ENCODE measurements at places on chromosomes 6 and 20.

DNA sequence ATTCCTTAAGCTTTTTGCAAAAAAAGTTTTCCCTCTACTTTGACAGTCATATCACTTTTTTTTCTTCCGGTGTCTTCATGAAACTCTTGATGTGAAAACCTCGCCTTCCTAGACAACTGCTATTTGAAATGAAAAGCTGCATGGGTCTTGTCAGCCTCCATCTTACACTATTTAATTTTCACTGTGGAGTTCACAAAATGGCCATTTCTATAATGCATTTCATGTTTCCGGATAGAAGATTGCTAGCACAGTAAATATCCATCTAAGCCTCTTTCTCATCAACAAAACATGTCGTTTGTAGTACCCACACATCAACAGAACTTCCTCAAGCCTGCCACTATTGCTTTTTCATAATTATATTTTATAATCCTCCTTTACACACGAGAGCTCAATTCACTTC, 204.9 kb upstream of the ID4 start:
- DNase-seq = no peak

GRCh38 chr6:148973538-148974208, 226.8 kb downstream of the UST start:
- no peak for DNase-seq

DNA sequence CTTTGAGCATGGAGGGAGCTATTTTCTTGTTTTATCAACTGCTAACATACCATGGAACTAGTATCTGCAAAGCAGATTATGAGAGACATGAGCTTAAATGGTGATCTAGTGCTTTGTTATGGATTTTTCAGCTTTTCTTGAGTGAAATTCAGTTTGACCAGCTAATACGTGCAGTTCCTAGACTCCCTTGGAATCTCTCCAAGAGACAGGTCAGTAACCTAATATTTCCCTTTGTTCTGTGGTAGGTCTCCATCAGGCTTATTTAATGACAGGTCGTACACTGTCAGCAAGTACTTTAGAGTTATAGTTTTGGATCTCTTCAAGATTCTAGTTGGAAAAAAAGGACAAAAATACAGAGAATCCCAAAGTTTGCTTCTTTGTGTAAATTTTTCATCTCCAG, 43.9 kb downstream of the HDAC2 start:
- DNase-seq = no peak

GRCh38 chr6:30152016-30152673, 8.9 kb downstream of the TRIM10 start:
- no peak for DNase-seq

DNA sequence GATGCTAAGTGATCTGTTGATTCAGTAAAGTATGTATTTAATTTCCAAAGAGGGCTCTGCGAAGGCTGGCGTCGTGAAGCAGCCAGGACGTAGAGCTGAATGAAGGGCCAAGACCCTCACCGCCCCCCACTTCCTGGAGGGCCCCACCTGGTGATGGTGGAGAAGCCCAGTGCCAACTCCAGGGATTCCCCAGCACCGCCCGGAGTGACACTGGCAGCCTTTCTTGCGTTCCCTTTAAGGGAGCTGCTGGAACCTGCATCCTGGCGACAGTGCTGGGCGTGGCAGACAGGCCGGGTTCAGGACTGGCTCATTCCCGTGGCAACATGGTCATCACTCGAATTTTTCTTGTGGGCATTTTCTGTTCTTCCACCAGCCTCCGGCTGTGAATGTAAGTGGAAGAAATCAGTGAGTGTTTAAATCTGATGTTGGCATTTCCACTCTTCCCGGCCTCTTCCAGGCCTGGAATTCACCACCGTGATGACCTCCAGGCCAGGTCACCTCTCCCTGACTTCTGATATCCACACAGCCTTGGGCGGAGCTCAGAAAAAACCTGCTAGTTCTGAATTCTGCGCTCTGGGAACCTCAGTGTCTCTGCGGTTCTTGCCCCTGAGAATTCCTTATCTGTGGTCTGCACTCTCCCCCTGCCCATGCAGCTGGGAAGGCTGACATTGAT, 57.4 kb upstream of the DACT2 start:
- no peak for DNase-seq

- no peak for DNase-seq
These were observed 28.0 kb downstream of the PNLDC1 start for GRCh38 chr6:159828074-159828473.

GRCh38 chr6:43461936-43462335, 6.6 kb upstream of the DLK2 start:
- no peak for DNase-seq

DNA sequence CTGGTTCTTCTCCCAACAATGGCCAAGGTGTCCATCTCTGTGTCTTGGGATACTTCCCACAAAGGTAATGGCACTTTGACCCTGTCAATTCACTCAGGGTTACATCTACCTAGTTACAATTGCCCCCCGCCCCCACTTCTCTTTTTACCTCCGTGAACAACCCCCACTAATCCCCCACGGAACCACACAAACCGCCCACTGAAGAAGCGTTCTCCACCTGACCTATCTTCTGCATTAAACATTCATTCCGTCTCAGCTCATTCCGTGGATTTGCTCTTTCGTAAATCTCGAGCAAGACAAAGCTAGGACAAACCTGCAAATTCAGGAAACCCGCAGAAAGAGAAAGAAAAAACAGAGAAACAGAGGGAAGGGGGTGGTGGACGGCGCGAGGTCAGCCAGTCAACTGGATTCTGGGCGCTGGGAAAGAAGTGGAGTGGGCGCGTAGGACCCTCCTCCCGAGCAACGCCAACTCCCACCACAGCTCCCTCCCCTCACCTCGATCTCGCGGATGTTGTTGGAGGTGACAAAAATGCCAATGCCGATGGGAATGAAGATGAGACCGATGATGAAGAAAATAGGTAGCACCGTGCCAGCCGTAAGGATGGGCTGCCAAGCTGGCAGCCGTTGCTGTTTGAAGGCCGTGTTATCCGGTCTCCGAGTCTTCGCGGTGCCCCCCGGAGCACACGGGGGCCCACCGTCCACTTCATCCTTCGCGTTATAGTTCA, 523 bp downstream of the TMEM30A start:
- DNase-seq = peak; percentile 2

DNA sequence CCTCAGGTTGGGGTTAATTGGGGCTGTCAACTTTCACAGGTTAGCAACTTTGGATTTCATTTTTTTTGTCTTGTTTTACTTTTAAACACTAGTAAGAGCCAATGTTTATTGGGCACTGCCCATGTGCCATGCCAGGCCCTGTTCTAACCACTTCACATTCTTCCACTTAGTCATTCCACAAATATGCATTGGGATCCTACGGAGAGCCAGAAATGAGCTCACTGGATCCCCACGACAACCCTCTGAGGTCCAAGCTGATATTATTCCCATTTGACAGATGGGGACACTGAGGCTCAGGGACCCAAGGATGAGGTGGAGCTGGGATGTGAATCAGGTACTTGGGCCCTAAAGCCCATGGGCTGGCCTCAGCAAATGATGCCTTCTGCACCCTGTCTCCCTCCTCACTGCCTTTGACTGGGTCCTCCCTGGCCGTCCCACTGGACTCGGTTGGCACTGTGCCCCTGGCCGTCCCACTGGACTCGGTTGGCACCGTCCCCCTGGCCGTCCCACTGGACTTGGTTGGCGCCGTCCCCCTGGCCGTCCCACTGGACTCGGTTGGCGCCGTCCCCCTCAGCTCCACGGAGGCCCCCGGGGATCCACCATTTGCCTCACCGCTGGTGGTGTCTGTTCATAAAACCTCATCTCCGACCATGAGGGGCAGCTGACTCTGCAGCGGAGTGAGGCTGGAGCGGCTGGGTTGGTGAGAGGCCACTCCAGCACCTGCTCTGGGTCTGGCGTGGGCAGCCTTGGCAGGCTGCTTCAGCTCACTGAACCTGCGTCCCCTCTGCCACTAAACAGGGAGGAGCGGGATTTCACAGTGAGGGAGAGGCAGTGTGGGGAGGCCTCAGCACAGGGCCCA, 4.8 kb upstream of the PMEPA1 start:
- DNase-seq = no peak

DNA sequence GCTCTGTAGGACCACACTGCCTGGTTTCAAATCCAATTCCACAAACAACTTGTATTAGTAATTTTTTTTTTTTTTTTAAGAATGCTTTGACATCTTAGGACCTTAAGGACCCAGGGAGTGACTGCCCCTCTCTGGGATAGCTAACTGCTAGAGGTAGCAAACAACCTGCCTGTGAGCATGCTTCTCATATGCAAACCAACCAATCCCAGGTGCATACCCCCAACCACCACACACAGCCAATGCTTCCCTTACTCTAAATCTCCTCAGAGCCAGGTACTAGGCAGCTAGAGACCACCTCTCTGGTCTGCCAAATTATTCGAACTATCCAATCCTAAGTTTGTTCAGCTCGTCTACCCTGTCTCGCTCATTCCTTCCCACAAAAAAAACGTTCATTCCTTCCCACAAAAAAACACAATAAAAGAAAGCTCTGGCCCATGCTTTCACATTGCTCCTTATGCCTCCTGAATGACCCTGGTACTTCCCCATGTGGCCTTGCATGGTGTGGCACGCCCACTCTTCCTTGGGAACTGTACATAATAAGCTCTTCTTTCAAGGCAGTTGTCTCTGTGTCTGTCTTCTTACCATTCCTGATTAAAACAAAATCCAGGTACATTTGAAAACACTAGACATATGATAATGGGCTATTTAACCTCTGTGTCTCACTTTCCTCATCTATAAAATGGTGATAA, 6.4 kb downstream of the SERAC1 start:
- DNase-seq = no peak

DNA sequence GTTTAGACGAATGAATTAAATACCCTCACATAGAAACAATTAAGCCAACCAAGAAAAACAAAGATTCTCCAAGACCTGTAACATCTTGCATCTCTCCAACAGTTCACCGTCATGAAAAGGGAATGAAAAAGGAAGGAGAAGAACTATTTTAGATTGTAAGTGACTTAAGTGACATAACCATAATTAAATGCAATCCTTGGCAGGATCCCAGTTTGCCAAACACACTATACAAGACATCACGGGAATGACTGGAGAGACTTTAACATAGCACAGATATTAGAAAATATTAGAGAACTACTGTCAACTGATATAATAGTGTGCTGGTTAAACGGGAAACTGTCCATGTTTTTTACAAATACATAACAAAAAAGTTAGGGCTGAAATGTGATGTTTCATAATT, 22.2 kb downstream of the EPB41L2 start:
- DNase-seq = no peak

GRCh38 chr6:134312038-134312660, 5.8 kb downstream of the SGK1 start:
- DNase-seq = no peak

DNA sequence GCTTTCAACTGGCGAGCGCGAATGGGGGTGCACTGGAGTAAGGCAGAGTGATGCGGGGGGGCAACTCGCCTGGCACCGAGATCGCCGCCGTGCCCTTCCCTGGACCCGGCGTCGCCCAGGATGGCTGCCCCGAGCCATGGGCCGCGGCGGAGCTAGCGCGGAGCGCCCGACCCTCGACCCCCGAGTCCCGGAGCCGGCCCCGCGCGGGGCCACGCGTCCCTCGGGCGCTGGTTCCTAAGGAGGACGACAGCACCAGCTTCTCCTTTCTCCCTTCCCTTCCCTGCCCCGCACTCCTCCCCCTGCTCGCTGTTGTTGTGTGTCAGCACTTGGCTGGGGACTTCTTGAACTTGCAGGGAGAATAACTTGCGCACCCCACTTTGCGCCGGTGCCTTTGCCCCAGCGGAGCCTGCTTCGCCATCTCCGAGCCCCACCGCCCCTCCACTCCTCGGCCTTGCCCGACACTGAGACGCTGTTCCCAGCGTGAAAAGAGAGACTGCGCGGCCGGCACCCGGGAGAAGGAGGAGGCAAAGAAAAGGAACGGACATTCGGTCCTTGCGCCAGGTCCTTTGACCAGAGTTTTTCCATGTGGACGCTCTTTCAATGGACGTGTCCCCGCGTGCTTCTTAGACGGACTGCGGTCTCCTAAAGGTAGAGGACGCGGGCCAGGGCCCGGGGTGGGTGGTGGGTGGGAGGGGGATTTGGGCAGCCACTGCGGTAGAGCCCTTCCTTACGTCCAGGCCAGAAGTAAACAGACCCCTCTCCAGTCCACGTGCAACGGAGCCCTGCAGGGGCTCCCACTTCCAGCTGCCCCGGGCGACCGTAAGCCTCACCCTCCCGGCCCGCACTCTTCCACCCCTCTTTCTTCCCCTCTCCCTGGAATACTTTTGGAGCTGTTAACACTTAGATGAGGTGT, 998 bp downstream of the BMP2 start:
- DNase-seq = no peak

DNA sequence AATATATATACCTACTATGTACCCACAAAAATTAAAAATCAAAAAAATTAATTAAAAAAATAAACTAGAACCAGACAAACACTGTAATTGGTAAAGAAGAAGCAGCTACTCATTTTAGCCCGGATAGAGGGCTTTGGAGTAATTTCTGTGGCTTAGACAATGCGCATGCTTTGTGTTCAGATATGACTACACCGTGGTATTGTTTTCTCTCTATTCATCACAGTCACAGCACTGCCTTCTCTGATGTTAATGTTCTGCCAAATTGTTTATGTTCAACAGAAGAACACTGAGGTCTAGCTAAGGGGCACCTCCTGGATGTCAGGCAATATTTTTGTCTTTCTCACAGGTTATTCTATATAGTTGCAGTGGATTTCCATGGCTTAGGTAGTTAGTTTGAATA, 77.5 kb upstream of the GJE1 start:
- no peak for DNase-seq

GRCh38 chr6:106520711-106521401, 108.4 kb downstream of the RTN4IP1 start:
- no peak for DNase-seq

DNA sequence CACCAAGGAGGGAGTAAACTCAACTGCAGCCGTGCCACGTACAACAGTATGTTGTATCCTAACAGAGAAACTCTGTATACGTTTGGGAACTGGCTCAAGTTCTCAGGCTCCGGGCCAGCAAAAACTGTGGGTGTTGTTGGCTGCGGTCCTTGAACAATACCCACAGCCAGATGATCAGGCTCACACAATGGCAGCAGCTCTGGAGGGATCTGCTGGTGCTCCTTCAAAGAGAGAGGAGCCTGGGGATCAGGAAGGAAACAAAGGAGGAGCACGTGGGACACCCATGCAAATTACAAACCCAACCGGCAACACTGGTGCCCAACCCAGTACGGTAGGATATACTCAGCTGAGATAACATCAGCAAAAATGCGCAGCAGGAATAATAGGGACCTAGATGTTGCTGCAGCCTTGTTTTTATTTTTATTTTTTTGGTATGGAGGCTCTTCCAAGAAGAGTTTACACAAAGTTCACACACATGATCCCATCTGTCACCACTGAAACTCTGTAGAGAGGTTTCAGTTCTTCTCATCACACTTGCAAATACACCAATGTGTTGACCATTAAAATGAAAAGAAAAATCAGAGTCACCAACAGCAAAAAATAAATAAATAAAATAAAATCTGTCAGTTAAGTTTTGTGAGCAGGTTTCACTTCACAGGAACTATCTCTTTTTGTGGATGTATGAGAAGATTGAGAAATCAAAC, 41.2 kb upstream of the PDE10A start:
- DNase-seq = no peak

GRCh38 chr6:7106752-7107577, 796 bp upstream of the RREB1 start:
- peak; percentile 38 for DNase-seq
